ENCODE measurements at places on chromosomes 2 and 18.
A peak's percentile ranks its signal among the peaks of the same experiment; 100 is the strongest.

- DNase-seq: no peak
Measured at GRCh38 chr2:85734942-85735608, 18.7 kb upstream of the ATOH8 start.

DNA sequence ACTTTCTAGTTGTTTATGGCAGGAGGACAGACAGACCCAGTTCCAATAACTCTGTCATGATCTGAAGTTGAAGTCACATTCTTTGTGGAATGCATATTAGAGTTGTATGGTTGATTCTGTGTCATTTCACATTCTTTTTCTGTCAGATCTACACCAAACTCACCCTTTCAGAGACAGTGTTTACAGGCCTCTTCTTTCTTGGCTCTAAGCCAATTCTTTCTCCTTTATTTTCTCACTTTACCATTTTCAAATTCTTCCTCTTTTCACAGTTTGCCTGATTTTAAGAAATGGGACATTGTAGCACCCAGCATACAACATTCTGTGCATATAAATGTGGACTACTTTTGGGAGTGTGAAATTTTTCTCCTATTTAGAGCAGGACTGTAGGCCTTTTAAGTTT is 103.7 kb downstream of the CCDC85A start:
- no peak for DNase-seq

DNA sequence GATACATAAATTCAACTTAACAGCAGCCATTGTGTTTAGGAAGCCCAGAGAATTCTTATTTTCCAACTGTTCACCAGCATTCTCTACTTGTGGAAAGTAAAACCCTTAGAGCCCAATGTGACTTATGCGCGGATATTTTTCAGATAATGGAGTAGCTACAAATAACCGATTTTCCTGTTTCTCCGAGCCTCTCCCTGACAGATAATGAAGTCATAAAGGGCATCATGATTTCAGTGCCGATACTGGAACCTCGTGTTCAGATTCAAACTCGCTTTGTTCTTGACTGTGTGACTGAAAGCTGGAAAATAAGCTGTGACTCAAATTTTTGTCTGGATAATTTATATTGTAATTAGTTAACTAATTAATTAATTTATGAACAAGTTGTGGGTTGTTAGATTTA is 228.2 kb downstream of the VAPA start:
- DNase-seq: no peak

GRCh38 chr2:171416009-171416926 is 17.5 kb downstream of the METTL8 start:
- DNase-seq: peak; percentile 48

Data from stimulated activated CD8-positive, alpha-beta memory T cell treated with anti-CD3 and anti-CD28 coated beads, Interleukin-4, amount 100 ng/mL, for 4 hours (primary cell).